ENCODE measurements at places on chromosomes 3 and 15. TPM values are rescaled to one million over a fixed set of nuclear protein-coding genes. Genes with fewer than 3 reads are reported as not detected.

- DNase-seq: no peak
Measured at GRCh38 chr3:112384769-112385168, 51.8 kb downstream of the CD200 start.

DNA sequence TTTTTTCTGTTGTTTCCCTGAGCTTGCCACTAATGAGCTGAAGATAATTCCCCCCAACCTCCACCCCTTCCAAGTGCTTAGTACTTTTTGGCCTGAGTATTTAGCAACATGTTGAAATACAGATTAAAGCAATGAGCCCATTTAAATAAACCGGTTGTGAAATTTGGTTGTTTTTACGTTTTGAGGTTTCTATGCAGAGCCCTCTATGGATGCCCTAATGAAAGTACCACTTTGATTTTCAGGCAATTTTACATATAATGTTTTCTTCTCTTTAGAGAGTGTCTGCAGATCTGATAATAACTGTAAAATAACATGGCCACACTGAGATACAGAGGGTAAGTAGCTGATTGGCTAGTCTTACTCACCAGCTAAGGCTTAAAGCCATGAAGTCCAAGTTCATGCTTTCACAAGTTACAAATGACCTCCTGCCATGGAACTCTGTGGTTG, 139.4 kb upstream of the SLC7A14 start:
- no peak for DNase-seq

- DNase-seq: no peak
Measured at GRCh38 chr3:156488767-156489166, 66.2 kb downstream of the SSR3 start.

DNA sequence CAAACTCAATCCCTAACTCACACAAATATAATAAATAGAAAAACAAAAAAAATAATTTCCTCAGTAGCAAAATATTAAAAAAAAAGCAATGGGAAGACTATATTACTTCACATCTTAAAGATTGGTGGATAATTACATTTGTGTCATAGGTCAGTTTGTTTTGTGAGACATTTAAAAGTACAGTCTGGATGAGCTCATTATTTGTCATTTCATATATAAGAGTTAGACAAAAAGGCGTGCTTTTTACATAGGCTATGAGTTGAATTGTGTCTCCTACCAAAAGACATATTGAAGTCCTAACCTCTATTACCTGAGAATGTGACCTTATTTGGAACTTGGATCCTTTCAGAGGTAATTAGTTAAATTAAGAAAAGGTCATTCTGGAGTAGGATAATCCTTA, 710.1 kb upstream of the CBLB start:
- no peak for DNase-seq

The SLC22A13 gene
- not detected for total RNA-seq

GRCh38 chr3:126014252-126014651, 45.3 kb downstream of the ROPN1B start:
- no peak for DNase-seq

The CLDN11 gene
- total RNA-seq: 2.2 TPM

- DNase-seq: no peak
Measured at GRCh38 chr3:147393261-147393942, 12.9 kb downstream of the ZIC4 start.

The FOXB1 gene
- total RNA-seq: not detected

DNA sequence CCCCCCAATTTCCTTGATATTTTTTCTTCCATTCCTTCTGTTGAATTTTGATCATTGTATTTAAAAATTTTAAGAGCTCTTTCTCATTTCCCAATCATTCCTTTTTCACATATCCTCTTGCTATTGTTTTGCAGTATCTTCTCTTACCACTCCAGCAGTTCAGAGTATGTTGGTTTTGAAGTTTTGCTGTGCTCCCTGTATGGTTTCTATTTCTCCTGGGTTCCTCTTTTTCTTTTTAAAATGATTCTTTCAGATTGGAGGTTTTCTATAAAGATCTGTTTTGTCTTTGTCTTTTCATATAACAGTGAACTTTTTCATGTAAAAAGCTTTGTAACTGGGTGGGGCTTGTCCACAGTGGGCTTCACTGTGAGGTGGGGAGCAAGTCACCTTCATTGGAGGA, 12.8 kb downstream of the USP3 start:
- no peak for DNase-seq

DNA sequence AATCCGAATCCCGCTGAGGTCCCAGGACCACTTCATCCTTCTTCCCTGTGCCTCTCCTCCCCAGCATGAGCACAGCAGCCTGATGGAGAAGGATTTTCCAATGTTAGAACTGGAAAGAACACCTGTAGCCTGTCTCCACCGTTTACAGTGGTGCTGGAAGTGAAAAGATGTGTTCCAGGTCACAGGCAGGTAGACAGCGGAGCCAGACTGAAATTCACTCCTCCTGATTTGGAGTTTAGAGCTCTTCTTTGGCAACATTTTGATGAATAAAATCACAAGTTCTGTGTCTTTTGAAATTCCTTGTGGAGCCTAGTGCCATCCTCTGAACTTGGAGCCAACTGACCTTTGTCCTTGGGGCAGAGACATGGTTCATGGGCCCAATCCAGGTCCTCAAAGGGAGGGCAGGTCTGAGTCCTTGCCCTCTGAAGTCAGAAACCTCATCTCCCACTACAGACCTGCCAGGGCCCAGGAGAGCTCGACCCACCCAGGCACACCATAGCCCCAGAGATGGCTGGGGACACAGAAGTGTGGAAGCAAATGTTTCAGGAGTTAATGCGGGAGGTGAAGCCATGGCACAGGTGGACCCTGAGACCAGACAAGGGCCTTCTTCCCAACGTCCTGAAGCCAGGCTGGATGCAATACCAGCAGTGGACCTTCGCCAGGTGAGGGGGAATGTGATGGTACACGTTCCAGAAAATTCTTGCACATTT, at the start of gene RTP3:
RTP3 (plus strand) TSS at position 421 of the 710 bp plus-strand sequence; CDS start at position 508, 87 bp downstream.
- DNase-seq: no peak

DNA sequence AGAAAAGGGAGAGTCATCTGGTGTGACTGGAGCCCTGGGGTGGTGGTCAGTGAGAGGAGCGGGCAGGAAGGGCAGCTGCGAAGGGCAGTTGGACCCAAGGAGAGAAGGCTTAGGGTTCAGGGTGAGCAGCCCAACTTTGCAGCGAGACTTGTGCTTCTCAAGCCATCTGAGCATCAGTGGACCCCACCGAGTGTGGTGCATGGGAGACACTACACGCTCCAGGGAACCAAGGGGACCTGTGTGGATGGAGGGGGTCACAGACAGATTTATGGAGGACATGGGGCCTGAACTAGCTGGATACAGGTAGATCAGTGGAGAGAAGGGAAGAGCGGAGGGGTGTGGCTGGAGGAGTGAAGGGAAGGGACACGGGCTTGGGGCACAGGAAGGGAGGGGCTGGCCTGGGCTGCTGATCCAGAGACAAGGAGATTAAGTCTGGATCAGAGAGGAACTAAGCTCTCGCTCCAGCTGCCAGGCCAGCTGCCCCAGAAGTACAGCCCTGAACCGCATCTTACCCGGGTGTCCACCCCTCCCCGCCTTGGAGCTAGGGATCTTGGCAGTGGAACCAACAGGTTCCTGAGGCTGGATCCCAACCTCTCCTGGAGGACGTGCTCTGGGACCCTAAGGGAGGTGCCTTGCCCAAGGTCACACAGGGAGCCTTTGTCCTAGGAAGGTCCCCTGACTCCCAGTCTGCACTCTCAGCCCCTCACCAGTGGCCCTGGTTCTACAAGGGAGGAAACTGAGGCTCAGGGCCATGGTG, 120.5 kb downstream of the CORO2B start:
- no peak for DNase-seq

The GRK7 gene
- total RNA-seq: not detected

The CCR5 gene
- 0.61 TPM for total RNA-seq

The SNAPC5 gene
- 7.8 TPM for total RNA-seq

The GREM1 gene
- 0.30 TPM for total RNA-seq

The SENP5 gene
- 17.7 TPM for total RNA-seq

The KBTBD12 gene
- total RNA-seq: not detected

The CIB2 gene
- total RNA-seq: 1.7 TPM

The SLC25A26 gene
- 22.2 TPM for total RNA-seq

- DNase-seq: no peak
Measured at GRCh38 chr15:39310633-39311032, 270.2 kb upstream of the THBS1 start.

The TMEM62 gene
- total RNA-seq: 49.2 TPM

The ITPKA gene
- total RNA-seq: 0.76 TPM

The CNTN4 gene
- total RNA-seq: 6.5 TPM

- no peak for DNase-seq
Measured at GRCh38 chr3:31132132-31132769, 237.8 kb upstream of the GADL1 start.

- DNase-seq: no peak
Measured at GRCh38 chr15:33131552-33132232, 62.8 kb downstream of the FMN1 start.

The CTDSPL2 gene
- total RNA-seq: 43.9 TPM

GRCh38 chr15:81060907-81061306, 60.2 kb downstream of the TLNRD1 start:
- DNase-seq: no peak

DNA sequence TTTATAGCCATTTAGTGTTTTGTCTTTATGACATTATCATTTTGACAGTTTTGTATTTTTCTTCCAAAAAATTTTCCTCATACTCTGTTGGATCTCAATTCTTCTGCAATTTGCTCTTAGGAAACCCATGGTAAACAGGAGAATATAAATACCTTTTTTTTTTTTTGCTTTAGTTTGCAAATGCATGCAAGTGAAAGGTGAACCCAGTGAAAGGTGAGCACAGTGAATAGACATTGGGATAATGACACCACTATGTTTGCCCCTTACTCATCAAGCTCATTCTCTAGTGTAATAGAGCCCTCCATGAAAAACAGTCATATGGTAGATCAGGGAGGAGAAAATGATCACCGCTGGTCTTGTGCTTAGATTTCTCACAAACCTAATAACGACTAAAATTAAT, 59.0 kb upstream of the TRPC1 start:
- no peak for DNase-seq

GRCh38 chr3:128824132-128824850, 55.1 kb upstream of the ACAD9 start:
- no peak for DNase-seq

DNA sequence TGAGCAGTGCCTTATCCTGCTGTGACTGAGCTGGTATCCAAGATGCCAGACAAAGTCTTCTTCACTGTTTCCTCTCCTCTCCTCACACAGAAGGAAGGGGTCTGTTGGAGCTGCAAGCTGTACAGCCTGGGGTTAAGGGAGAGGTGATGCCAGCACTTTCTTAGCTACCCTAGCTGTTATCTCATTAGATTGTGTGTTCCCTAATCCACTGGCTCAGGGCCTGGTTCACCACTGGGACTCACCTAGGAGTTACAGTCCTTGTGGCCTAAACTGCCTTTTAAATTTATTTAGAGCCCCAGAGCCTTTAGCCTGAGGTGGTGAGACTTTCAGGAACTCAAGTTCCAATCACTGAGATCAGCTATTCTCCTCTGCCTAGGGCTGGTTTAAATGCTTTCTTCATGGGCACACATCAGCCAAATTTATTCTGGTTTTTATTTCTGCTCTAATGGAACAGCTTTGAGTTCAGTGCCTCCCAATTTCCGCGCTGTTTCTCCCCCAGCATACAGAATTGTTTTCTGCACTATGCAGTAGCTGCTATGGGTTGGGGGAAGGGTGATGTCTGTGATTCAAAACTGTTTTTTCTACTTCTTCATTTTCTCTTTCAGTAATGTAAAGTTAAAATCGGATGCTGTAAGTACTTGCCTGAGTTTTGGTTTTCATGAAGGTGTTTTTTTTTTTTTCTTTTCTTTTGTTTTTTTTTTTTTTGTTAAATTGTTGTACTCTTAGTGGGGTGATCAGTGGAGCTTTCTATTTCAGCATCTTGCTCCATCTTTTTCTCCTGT, 198.8 kb downstream of the DOCK3 start:
- no peak for DNase-seq

The BOC gene
- total RNA-seq: 13.7 TPM

GRCh38 chr3:104291437-104291851, 1075.3 kb upstream of the ALCAM start:
- no peak for DNase-seq

The SCN5A gene
- total RNA-seq: not detected

The PATL2 gene
- total RNA-seq: not detected

DNA sequence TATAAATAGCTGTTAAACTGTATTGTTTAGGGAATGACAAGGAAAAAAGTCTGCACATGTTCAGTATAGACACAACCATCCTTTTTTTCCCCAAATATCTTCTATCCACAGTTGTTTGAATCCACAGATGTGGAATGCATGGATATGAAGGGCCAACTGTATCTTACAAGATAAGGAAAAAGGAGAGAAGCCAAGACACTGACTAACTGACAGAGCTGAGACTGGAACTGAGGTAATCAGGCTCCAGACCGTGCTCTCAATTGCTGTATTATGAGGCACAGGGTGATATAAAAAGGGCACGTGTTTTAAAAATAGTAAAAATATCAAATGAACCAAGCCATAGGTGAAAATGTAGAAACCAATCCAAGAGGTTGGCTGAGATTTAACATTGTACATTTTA, 49.0 kb downstream of the DHX36 start:
- no peak for DNase-seq

- no peak for DNase-seq
Measured at GRCh38 chr3:115146418-115147328, at the start of gene ZBTB20. ZBTB20 (minus strand) TSS chr3:115147288.

DNA sequence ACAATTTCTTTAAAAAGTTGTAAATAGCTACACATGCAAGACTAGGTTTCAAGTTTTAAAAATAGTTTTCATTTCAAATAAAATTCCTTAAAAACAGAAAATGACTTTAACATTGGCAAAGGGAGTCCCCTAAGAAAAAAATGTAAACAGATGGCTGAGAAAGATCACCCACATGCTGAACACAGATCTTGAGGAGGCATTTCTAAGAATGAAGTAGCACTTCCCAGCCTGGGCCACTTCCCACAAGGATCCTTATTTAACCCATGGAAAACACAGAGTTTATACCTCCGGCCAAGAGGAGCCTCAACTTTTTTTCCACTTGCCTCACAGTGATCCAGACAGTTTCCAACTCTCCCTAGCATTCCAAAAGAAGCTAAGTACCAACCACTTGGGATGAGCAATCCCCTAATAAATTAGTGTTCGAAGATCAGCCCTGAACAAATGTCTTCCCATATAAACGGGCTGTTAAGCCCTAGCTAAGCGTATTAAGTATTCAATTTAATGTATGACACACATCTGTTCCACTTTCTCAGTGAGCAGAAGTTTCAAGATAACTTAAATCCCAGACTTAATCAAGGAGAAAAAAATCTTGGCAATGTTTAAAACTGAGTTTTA, 61.4 kb downstream of the GADL1 start:
- DNase-seq: no peak

The MORC1 gene
- not detected for total RNA-seq

Measured in esophagus squamous epithelium (tissue), 5 donors.